ENCODE measurements at places on chromosomes 4 and X.

DNA sequence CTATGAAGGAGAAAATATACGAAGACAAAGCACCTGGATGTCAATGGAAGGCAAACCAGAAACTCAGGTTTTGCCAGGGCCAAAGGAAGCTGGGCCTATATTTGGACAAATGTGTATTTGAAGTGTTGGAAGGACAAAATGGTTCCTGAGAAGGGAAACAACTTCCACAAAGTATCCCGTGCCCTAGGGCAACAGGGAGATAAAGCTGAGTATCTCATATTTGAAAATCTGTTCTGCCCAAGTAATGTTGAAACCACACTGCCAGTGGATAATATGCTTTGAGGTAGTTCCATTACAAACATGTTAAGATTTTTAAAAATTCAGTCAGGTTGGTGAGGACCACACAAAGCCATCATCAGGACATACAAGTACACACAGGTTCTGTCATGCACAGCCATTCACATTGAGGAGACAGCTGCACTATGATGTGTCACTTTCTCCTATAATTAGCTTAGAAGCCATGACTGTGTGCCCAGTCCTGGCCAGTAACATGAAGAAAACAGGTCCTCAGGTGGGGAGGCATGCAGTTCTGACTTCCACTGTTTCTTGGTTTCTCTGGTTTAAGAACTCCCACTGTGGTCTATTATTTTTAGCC is 116.4 kb downstream of the PWWP3B start:
- DNase-seq, result no peak

DNA sequence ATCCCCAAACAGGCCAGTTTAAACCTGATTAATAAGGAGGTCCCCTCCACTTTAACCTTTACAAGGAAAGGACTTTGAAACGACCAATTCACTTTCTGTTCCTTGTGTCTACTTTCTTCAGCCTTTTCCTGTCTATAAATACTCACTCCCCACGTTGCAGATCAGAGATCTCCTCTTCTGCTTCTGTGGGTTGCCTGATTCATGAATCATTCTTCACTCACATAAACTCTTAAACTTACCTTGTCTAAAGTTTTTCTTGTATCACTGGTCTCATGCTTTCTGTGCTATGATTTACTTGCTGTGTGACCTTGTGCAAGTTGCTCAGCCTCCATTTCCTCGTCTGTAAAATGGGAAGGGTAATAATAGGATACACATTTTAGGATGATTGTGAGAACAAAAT is 236.1 kb downstream of the QDPR start:
- DNase-seq, result no peak

DNA sequence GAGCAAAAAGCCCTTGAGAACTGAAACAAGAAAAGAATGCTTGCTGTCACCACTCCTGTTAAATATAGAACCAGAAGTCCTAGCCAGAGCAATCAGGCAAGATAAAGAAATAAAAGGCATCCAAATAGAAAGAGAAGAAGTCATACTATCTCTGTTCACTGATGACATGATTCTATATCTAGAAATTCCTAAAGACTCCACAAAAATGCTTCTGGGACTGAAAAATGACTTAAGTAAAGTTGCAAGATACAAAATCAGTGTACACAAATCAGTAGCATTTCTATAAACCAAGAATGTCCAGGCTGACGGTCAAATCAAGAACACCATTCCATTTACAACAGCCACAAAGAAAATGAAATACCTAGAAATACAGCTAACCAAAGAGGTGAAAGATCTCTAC is 552.7 kb upstream of the SLIT2 start:
- no peak for DNase-seq

GRCh38 chr4:128525387-128525786 is 237.8 kb upstream of the PGRMC2 start:
- DNase-seq, result no peak

DNA sequence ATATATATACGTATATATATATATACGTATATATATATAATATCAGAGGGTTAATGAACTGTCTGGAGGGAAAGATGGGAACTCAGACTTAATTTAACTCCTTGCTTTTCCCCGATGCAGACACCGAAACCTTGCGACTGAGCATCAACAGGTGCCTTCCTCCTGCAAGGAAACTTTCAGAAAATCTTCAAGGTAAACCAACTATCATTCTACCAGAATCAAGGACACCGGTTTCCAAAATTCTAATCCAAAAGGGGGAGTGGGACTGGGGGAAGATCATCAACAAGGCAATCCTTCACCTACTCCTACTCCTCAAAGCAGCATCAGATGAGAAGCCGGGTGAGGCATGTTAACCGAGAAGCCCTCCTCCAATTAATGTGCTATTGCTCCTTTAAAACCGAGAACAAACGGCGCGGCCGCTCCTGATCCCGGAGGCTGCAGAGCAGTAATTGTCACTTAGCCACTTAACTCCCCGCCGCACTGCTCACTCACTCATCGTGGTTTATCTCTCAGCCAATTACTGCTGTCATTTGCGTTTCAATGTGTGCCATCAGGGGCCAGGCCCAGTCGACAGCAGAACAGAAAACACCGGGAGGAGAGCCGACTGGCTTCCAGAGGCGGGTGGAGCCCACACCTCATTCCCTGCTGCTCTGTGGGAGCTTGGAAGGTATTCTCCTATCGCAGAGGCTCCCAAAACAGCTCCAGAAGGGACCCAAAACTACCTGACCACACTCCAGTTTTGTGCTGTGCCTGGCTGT is 61.7 kb downstream of the MAML3 start:
- no peak for DNase-seq

DNA sequence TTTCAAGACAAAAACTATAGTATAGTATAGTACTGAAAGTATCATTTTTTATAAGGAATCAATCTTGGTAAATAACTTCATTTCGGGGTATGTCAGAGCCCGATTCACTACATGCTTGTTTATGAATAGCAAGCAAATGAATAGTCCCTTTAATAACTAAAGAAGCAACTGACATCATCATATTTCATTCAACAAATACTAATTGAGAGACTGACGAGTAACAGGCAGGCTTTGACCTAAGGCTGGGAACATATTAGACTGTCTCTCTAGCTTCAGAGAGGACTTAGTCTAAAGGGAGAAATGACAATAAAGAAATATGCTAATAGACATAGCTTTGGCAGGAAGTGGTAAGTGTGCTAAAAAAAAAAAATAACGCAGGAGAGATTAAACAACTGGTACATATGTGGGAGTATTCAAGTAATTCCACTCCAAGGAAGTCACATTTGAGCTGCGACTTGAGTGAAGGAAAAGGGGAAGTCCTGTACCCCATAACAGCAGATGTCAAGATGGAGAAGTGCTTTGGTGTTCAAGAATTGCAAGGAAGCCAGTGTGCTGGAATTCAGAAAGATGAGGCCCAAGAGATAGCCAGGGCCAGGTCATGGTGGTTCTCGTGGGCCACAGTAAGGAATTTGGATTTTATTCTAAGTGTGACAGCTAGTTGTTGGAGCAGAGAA is 284.9 kb downstream of the FBXO8 start:
- no peak for DNase-seq

GRCh38 chrX:17056868-17057608 is 110.6 kb downstream of the REPS2 start:
- no peak for DNase-seq

- DNase-seq, result no peak
These were observed 287.8 kb upstream of the GK2 start for GRCh38 chr4:79695848-79696247.

GRCh38 chrX:126670258-126670657 is 117.6 kb upstream of the DCAF12L1 start:
- no peak for DNase-seq

DNA sequence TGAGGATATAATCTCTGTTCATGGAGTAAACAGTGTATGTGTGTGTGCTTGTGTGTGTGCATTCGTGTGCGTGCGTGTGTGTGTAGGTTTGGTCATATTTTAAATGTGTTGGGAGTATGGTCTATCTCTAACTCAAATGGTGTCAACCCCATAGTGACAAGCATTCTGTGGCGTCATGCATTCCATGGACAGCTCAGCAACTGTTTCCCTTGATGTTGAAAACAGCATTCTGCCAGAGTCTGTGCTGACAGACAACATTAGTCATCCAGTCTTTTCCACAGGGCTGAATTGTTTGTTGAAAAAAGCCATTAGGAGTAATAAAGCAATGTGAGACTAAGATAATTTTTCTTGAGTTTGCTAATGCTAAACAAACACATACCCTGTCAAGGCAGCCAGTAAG is 706.6 kb downstream of the PCDH19 start:
- no peak for DNase-seq

DNA sequence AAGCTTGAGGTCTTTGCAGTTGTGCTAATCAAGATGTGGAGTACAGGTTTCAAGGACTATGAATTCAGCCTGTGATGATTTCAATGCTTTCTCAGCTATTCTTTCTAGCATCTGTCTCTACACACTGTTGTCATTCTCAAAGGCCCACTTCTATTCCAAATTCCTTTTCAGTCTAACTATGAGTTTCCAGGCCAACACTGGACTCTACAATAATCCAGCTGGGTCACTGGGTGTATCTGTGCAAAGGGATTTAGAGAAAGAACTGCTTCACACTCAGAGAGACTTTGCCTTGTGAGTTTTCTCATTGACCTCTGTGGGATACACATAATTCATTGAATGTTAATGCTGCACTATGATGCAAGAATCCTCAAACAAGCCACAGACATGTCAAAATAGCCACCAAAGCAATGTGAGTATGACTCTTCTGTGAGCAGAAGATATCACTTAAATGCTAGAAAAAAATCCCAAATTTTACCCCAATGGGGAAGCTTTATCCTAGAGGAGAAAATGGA is 171.8 kb upstream of the CLNK start:
- DNase-seq, result no peak

- no peak for DNase-seq
These were observed 73.3 kb downstream of the LIMCH1 start for GRCh38 chr4:41611124-41611838.

GRCh38 chr4:66489370-66489769 is 819.1 kb upstream of the EPHA5 start:
- DNase-seq, result no peak

All from HTR-8/SVneo (cell line).